NCI-H187 treated with DMSO at 0.1 percent for 48 hours (cell line): ENCODE measurements at places on chromosomes 6 and 20.

DNA sequence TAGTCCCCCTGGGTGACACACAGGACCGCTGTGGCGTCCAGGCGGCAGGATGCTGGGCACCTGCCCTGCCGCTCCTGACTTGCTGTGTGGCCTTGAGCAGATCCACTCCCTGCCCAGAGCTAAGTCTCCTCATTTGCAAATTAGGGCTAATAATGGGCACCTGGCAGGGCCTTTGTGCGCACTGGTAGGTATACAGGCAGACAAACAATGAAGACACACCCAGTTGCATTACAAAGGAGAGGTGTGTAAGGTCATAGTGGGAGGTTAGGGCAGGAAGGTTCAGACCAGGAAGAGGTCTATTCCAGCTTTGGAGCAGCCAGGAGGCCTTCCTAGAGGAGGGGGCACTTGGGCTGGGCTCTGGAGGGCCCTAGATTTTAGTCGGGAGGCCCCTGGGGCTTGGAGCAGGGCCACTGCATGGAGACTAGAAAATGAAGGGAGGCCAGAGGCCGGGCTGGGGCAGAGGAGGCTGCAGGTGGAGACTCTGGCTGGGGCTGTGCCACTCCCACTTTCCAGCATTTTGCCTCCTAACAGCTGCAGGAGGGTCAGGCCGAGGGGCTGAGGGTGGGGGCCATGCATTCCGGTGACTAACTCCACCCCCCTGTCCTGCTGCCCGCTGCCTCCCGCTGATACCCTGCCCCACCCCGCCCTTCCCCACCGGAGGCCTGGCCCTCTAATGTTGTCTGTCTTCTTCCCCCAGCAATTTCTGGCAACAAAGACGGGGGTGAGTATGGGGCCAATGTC is 28.5 kb downstream of the MYH7B start:
- no peak for DNase-seq

GRCh38 chr20:1706079-1706478 is 48.5 kb upstream of the SIRPG start:
- no peak for DNase-seq

GRCh38 chr20:32749914-32750637 is 6.8 kb upstream of the COMMD7 start:
- DNase-seq = no peak

- DNase-seq = no peak
Measured at GRCh38 chr6:44699082-44699481, 311.6 kb downstream of the CDC5L start.

DNA sequence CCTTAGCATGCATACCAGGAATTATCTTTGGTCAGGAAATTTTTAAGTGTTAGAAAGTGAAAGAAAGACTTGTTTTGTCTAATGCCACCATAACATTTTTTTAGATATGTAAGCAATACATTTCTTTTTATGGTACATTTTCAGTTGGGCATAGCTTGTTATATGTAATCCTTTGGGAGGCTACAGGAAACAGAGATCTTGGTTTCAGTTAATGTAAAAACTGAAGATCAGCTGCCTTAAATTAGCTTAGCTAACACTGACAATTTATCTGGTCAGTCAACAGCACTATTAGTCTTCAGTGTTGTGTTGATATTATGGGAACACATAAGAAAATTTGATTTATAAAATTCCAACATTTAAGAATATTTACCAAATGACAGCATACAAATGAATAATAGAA is 78.6 kb upstream of the SMIM8 start:
- no peak for DNase-seq

- DNase-seq = no peak
Measured at GRCh38 chr6:12318749-12319148, 28.6 kb downstream of the EDN1 start.
